ENCODE measurements at places on chromosomes 1 and 21. TPM values are rescaled to one million over a fixed set of nuclear protein-coding genes. Genes with fewer than 3 reads are reported as not detected.

The MTMR11 gene
- 0.56 TPM for total RNA-seq

The ITGB2 gene
- total RNA-seq = 1.3 TPM

The RIMKLA gene
- total RNA-seq = 0.02 TPM

The FOXE3 gene
- total RNA-seq = not detected

The TNFRSF4 gene
- 0.47 TPM for total RNA-seq

The FNDC10 gene
- 6.3 TPM for total RNA-seq

The APOBEC4 gene
- total RNA-seq = not detected

The CACNA1E gene
- total RNA-seq = 0.04 TPM

The BRINP2 gene
- not detected for total RNA-seq

The TSTD1 gene
- 0.53 TPM for total RNA-seq

DNA sequence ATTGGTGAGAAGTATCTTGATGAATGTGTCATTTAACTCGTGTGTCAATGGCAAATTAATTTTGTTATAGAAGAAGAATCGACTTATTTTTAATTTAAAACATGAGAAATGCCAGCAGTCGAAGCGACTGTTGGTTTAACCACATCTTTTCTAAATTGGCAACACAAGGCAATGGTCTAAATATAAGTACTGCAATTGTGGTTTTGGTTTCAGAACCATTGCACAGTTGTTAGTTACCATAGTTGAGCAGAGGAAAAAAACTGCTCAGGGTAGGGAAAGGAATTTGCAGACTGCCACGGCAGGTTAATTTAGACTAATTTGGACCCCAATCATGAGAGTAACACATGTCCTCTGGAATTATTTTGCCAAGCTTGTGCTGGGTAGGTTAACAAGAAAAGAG is 185.6 kb upstream of the RUNX1 start:
- no peak for DNase-seq

GRCh38 chr1:245577191-245578157 is 422.7 kb downstream of the KIF26B start:
- DNase-seq = no peak

DNA sequence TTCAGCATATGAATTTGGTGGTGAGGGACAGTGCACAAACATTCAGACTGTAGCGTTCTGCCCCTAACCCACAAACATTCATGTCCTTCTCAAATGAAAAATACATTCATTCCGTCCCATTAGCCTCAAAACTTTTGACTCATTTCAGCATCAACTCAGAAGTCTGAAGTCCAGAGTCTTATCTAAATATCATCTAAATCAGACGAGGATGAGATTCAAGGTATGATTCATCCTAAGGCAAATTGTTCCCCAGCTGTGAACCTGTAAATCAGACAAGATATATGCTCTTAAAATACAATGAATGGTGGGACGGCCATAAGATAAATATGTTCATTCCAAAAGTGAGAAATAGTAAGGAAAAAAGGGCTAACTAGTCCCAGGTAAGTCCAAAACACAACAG is 1195.6 kb upstream of the ADGRL4 start:
- no peak for DNase-seq

- no peak for DNase-seq
These were observed 12.5 kb downstream of the RHOC start for GRCh38 chr1:112694363-112694929.

DNA sequence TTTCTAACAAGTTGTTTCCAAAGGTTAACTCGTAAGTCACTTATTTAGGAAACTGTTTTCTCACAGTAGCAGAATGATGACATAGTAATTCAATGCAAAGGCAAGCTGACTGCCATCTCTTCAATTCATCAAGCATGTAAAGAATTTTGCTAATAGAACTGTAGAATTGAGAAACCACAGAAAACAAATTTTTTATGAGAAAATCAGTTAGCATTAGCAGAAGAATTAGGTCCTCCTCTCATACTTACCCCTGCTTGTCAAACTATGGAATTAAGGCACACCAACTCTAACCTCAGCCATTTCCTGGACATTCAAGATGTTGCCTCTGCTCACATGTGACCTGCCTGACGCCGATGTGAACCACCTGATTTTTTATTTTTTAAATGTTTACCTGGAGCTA is 115.2 kb downstream of the LRRC40 start:
- DNase-seq = no peak

DNA sequence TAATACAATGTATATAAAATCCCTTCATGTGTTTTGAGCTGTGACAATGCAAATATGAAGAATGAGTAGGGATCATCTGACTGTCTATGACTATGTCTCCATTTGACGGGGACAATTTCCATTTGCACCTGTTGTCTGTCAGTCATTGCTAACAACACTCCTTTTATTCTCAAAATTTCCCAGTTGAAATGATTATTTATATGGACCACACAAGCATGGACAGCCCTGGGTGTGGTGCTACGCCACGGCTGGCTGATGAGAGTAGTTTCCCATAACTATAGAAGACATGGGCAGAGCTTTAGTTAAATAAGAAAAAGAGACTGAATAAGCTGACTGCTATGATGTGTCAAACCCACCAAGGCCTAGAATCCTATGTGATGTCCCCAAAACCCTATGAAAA is 135.8 kb downstream of the MAP3K21 start:
- DNase-seq = no peak

DNA sequence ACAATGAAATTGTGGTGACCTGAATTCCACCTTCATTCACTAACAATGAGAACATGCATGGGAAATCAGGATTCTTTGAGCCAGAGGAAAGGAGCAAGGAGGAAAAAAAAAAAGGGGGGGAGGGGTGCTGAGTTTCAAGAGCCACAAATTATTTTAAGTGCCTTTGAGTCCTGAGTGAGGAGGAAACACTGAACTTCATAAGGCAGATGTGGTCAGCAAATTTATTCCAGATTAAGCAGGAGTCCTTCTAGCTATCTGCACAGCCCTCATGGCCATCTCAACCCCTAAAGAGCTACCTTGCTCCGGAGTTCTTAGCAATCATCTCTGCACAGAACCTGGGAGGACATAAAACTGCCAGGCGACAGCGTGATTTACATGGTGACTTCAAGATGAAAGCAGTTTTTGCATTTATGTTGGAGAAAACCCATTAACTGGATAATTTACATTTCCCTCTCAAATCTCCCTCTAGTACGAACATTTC is 21.7 kb downstream of the ASTN1 start:
- DNase-seq = no peak

DNA sequence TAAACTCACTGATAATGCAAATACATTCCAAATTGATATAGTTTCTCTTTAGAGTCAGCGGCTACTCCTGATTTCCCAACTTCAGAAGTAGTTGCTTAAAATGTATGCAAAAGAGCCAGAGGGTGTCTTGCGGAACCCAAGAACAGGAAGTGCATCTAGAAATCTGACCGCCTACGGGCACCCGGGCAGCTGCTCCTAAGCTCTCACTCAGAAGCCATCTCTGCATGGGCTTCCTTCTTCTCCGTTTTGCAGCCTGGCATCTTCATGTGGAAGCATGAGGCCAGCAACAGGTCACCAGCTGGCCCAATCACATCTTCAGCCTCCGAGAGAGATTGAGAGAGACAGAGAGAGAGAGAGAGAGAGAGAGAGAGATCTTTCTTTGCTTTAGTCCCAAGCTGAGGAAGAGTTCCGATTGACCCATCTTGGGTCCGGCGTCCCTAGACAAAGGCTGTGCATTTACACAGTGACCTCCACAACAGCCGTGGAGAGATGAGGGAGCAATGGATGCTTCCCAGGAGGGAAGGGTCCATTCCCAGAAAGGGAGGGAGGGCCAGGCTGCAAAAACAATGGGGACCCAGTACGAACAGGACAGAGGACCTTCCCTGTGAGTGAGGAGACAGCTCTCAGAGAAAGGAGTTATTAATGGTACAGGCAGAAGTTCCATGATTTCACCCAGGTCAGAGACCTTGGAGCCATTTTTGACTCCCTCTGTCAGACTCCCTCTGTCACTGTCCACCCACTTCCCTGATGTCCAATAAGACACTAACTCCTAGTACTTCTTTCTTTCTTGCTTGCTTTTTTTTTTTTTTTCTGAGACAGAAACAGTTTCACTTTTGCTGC is 28.2 kb upstream of the SLC30A1 start:
- peak; percentile 72 for DNase-seq

GRCh38 chr1:178847396-178847849 is 23.5 kb downstream of the ANGPTL1 start:
- DNase-seq = no peak

- no peak for DNase-seq
These were observed 115.9 kb downstream of the RHOU start for GRCh38 chr1:228851193-228851592.

GRCh38 chr1:201982082-201982622 is 296 bp upstream of the RNPEP start:
- DNase-seq = peak; percentile 97

DNA sequence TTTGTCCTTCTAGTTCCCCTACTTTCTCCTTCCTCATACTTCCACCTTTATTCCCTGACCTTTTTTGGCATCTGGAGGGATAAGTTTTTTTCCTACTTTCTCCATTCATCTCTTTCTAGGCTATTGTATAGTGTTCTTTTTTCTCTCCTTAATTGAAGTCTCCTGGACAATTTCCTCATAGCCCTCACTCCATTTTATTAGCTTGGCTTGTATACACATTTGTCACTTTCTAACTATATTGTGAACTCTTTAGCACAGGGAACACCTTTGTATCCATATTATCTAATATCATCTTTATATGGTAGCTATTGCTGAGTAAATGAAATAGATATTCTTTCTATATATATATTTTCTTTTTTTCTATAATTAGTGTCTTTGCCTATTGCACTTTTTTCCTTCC is 47.6 kb downstream of the TMED5 start:
- no peak for DNase-seq

DNA sequence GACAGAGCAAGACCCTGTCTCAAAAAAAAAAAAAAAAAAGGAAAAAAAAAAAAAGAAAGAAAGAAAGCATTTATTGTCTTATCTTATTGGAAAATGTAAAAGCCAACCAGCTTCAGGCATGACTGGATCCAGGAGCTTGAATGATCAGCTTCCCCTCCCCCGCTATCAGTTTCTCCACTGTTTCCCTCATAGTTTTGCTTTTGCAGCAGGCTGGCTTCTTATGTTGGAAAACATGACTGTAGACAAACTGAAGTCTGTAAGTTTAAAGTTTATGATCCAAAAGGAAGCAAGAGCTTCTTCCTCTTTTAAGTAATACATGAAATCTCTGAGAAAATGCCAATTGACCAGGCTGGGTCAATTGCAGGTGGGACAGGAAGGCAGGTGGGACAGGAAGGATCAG is 52.2 kb downstream of the FHAD1 start:
- no peak for DNase-seq

- no peak for DNase-seq
These were observed 16.7 kb downstream of the SHISA4 start for GRCh38 chr1:201905234-201905890.

- no peak for DNase-seq
These were observed 10.8 kb downstream of the FNDC5 start for GRCh38 chr1:32859915-32860314.

- peak; percentile 53 for DNase-seq
These were observed 864 bp upstream of the CCDC24 start for GRCh38 chr1:43990271-43991199.

DNA sequence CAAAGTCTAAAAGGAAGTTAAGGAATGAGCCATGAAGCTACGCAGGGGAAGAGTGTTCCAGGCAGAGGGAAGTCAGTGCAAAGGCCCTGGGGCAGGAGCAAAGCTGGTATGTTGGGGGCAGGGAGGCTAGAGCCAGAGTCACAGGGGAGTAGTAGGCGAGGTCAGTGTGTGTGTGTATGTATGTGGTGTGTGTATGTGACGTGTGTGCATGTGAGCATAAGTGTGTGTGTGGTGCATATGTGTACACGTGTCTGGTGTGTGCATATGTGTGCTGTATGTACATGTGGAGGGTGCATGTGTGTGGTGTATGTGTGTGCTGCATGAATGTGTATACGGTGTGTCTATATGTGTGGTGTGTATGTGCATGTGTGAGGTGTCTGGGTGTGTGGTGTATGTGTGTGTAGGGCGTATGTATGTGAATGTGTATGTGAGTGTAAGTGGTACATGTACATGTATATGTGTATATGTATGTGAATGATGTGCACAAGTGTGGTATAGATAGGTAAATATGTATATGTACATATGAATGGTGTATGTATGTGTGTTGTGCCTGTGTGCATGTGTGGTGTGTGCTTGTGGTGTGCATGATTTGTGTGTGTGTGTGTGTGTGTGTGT is 20.8 kb upstream of the NID1 start:
- DNase-seq = no peak

- no peak for DNase-seq
These were observed 8.1 kb upstream of the VWA5B1 start for GRCh38 chr1:20282533-20282932.

GRCh38 chr1:186286615-186287315 is 88.3 kb downstream of the TPR start:
- no peak for DNase-seq

GRCh38 chr1:99579691-99580172 is 66.2 kb upstream of the PALMD start:
- no peak for DNase-seq

- DNase-seq = no peak
These were observed 134.0 kb downstream of the DMRTB1 start for GRCh38 chr1:53592985-53593757.

DNA sequence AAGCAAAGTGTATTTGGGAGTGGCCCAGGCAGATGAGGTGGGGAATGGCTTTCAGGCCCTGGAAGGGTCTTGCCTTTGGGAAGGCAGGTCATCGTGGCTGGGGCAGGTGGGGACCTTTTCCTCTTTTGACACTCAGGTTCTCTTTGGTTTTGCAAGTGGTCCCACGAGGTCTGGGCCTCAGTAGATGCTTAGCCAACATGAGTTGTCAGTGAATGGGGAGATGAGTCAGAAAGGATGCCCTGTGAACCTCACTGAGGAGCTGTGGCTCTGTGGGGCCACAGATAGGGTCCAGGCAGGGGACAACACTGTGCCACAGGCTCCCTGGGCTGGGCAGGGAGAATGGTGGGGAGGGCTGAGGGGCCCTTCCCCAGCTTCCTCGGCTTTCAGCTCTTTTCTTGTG is 19.0 kb downstream of the ARHGEF10L start:
- no peak for DNase-seq

DNA sequence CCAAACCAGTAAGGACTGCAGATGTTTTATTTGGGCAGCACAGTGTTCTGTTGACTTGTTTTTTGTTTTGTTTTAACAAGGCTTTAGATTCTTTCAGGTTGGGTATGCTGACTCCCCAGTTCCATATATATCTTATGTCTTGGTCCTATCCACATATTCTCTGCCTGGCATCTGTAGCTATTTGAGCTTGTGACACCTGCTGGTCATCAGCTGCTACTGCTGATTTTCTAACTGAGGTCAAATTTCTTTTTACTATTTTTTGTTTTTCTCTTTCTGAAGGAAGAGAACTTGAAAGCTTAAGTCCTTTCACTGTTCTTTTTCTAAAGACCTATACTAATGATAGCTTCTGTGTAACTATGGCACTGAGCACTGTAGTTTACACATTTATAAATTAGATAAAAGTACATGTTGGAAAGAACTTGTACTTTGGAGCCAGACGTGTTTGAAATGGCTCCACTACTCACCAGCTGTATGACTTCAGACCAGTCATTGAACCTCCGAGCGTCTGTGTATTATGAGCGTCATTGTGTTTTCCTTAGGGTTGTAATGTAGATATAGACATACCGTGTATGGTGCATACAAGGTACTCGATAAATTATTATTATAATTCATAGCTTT is 109.4 kb downstream of the NRDC start:
- peak; percentile 73 for DNase-seq

All from K562 (cell line).